ENCODE measurements at places on chromosomes 5 and 9. TPM values are rescaled to one million over a fixed set of nuclear protein-coding genes. Genes with fewer than 3 reads are reported as not detected.
A peak's percentile ranks its signal among the peaks of the same experiment; 100 is the strongest.

GRCh38 chr5:94508461-94509148 is 109.8 kb downstream of the KIAA0825 start:
- no peak overlapping the region for H3K27ac ChIP-seq
- DNase-seq: no peak
- no peaks in the 10 kb centered on the region for H3K4me1 ChIP-seq
- no peak overlapping the region for H3K4me3 ChIP-seq

DNA sequence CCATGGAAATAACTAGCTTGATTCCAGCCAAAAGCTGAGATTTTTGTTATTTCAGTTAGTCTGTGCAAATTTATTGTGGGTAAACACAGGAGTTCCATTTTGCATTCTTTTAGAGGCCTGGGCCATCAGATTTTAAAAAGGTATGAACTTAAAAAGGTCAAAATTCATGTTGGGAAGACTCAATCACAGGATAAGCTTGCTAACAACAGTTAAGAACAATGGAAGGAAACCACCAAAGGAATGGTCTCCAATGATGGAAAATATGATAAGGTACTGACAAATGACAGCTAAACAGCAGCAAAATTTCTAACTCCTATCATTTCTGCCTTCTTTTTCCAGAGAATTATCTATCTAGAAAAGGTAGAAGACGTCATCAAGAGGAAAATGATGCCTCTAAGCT is 16.0 kb downstream of the ABITRAM start:
- no peaks in the 10 kb centered on the region for H3K27me3 ChIP-seq
- H3K4me3 ChIP-seq: no peak overlapping the region
- no peak overlapping the region for H3K27ac ChIP-seq
- DNase-seq: no peak

- H3K4me1 ChIP-seq: no peaks in the 10 kb centered on the region
- DNase-seq: no peak
- no peak overlapping the region for H3K4me3 ChIP-seq
- no peaks in the 10 kb centered on the region for H3K27me3 ChIP-seq
- no peak overlapping the region for H3K27ac ChIP-seq
These were observed 73.8 kb upstream of the SPINK5 start for GRCh38 chr5:147989994-147990393.

- H3K4me1 ChIP-seq: peaks cover 6% of the 10 kb centered on the region
- H3K36me3 ChIP-seq: no peaks in the 10 kb centered on the region
- peak; percentile 44 for DNase-seq
- no peak overlapping the region for H3K27ac ChIP-seq
These were observed 24.1 kb upstream of the PCSK5 start for GRCh38 chr9:75866273-75866871.

- no peak overlapping the region for H3K4me3 ChIP-seq
- H3K27me3 ChIP-seq: no peaks in the 10 kb centered on the region
- DNase-seq: no peak
- H3K36me3 ChIP-seq: no peaks in the 10 kb centered on the region
- H3K27ac ChIP-seq: no peak overlapping the region
These were observed 252.6 kb downstream of the CDK5RAP2 start for GRCh38 chr9:120327322-120327721.

PCA3 gene
- total RNA-seq: not detected

SLC1A3 gene
- total RNA-seq: 1.7 TPM
